ENCODE measurements at places on chromosomes 4 and X.
A peak's percentile ranks its signal among the peaks of the same experiment; 100 is the strongest.

GRCh38 chr4:3807822-3808496 lies 41.8 kb downstream of the ADRA2C start:
- no peaks in the 10 kb centered on the region for H3K27me3 ChIP-seq
- DNase-seq, result peak; percentile 84
- peaks cover 2% of the 10 kb centered on the region for H3K4me1 ChIP-seq
- H3K27ac ChIP-seq, result no peak overlapping the region
- no peaks in the 10 kb centered on the region for H3K36me3 ChIP-seq
- no peak overlapping the region for H3K4me3 ChIP-seq

- no peaks in the 10 kb centered on the region for H3K27me3 ChIP-seq
- H3K36me3 ChIP-seq, result no peaks in the 10 kb centered on the region
- DNase-seq, result peak; percentile 50
- H3K4me1 ChIP-seq, result no peaks in the 10 kb centered on the region
- H3K27ac ChIP-seq, result no peak overlapping the region
Measured at GRCh38 chr4:65798498-65799127, 128.3 kb upstream of the EPHA5 start.

- peak; percentile 64 for DNase-seq
- H3K4me1 ChIP-seq, result no peaks in the 10 kb centered on the region
- H3K4me3 ChIP-seq, result peak overlapping the region; percentile 41
- H3K36me3 ChIP-seq, result no peaks in the 10 kb centered on the region
Measured at GRCh38 chr4:94758700-94759399, 1.1 kb downstream of the BMPR1B start.

DNA sequence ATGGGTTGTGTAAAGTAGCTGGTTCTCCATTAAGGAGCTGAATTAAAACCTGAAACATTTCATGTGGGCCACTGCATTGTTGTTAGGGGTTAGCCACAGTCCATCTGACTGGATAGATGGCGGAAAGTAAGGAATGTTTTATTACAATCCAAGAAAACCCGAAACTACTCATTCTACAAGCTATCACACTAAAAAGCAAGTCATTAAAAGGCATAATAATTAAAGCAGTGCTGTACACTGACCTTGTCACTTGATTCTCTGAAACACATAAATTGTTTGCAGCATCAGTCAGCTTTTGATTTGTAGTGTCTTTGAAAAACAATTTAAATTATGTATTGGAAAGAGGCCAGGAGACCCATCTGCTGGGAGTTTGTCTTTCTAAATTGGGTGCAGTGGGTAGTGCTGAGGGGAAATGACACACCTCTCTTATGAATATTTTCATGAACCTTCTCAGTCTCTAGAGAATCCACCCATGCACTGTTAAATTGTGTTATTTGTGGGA lies 75.7 kb upstream of the ANK2 start:
- no peak for DNase-seq
- no peaks in the 10 kb centered on the region for H3K4me1 ChIP-seq

GRCh38 chr4:48162162-48162561 lies 28.1 kb upstream of the TXK start:
- H3K4me1 ChIP-seq, result no peaks in the 10 kb centered on the region
- no peak for DNase-seq
- H3K36me3 ChIP-seq, result no peaks in the 10 kb centered on the region
- H3K4me3 ChIP-seq, result no peak overlapping the region
- H3K27ac ChIP-seq, result no peak overlapping the region

DNA sequence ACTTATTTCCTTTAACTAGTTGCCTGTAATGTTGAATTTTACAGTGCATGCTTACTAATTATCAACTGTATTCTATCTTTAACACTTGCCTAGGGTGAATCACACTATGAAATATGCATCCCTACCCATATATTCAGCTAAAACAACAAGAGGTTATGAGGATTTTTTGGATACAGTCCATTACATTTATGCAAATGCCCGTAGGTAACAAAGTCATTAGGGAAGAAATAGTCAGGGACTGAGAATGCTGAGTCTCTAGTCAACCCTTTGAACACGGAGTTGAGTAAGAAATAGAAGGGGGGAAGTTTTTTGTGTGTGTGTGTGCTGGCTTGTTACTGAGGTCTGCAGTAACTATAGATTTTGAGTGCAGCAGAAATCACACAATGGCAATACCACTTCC lies 26.1 kb upstream of the CBLL2 start:
- H3K27me3 ChIP-seq, result no peaks in the 10 kb centered on the region
- H3K4me3 ChIP-seq, result no peak overlapping the region
- no peak for DNase-seq

DNA sequence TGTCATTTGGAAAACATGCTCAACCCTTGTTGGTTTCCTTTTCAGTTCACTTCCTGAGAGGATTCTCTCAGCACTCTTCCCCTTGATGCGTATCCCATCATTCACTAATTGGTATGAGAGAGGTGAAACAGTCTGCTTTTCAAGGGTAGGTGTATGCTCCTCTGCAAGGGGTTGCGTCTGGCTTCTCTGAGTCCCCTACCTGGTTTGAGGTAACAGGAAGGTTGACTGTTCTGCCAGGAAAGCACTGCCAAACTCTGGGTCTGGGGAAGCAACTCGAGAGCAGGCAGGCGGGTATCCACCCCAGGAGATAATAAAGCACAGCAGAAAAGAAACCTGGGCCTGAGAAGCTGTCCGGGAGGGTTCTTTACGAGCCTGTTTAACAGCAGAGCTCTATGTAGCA lies 101.2 kb downstream of the SHROOM4 start:
- no peak for DNase-seq
- no peak overlapping the region for H3K27ac ChIP-seq
- H3K4me1 ChIP-seq, result peaks cover 2% of the 10 kb centered on the region
- H3K36me3 ChIP-seq, result no peaks in the 10 kb centered on the region
- no peak overlapping the region for H3K4me3 ChIP-seq

DNA sequence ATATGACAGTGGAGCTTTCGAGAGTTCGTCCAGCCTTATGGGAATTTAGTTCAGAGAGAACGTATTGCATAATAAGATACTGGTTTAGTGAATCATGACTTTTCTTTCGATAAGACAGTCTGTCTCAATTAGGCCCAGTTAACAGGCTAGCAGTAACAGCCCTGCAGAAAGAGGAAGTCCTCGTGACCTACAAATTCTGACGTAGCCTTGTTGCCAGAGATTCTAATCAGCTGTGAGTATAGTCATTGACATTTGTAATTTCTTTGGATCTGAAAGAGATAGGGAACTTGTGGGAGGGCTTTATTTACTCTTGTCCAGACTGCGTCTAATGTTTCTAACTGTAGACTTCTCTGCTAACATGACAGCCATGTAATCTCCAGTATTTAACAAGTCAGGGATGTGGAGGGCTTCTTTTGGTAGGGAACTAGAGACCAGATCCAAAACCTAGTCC lies 15.8 kb downstream of the ART3 start:
- no peaks in the 10 kb centered on the region for H3K4me1 ChIP-seq
- DNase-seq, result peak; percentile 7
- no peak overlapping the region for H3K4me3 ChIP-seq
- no peaks in the 10 kb centered on the region for H3K36me3 ChIP-seq
- no peaks in the 10 kb centered on the region for H3K27me3 ChIP-seq
- no peak overlapping the region for H3K27ac ChIP-seq

GRCh38 chr4:63211375-63211774 lies 1197.9 kb downstream of the TECRL start:
- no peak overlapping the region for H3K27ac ChIP-seq
- H3K4me3 ChIP-seq, result no peak overlapping the region
- H3K36me3 ChIP-seq, result no peaks in the 10 kb centered on the region

GRCh38 chr4:42284030-42284429 lies 113.3 kb upstream of the SHISA3 start:
- H3K36me3 ChIP-seq, result no peaks in the 10 kb centered on the region
- H3K4me1 ChIP-seq, result no peaks in the 10 kb centered on the region
- H3K4me3 ChIP-seq, result no peak overlapping the region
- DNase-seq, result no peak
- no peaks in the 10 kb centered on the region for H3K27me3 ChIP-seq
- no peak overlapping the region for H3K27ac ChIP-seq

DNA sequence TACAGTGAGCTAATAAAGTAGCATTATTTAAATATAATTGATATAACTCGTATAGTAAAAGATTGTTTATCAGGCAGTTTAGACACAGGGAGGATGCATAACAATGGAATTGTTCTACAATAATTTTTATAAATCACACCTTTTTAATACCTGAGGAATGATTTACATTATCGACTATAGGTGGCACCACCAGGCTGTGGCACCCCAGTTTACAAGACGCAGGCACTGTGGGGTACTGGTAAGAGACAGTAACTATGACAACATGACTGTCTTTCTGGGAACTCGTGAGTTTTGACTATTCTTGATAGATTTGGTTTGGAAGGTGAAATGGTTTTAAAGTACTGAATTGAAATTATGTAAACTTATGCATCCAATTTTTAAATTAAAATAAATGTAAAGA lies 27.1 kb upstream of the STBD1 start:
- no peak for DNase-seq
- H3K4me1 ChIP-seq, result no peaks in the 10 kb centered on the region

DNA sequence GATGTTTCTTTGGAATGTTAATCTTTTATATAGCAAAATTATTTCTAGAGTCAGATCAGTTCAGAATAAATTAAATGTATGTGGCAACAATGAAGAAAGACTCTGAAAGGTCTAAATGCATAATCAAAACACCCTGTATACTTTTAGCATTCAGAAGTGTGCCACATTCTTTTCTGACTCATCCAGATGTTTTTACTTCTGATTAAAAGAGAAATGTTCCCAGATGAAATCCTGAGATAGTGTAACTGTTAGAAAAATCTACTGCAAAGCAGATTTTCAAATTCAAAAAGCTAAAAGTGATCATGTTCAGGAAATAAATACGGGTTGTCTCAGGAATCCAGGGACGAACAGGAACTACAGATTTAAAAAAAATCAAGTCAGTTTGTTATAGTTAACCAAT lies 241.4 kb downstream of the GRIA3 start:
- no peaks in the 10 kb centered on the region for H3K27me3 ChIP-seq
- H3K4me1 ChIP-seq, result no peaks in the 10 kb centered on the region
- no peak for DNase-seq
- no peak overlapping the region for H3K4me3 ChIP-seq
- H3K36me3 ChIP-seq, result no peaks in the 10 kb centered on the region

GRCh38 chr4:73901031-73901430 lies 31.8 kb downstream of the CXCL1 start:
- H3K4me3 ChIP-seq, result no peak overlapping the region
- H3K4me1 ChIP-seq, result no peaks in the 10 kb centered on the region
- no peaks in the 10 kb centered on the region for H3K36me3 ChIP-seq

DNA sequence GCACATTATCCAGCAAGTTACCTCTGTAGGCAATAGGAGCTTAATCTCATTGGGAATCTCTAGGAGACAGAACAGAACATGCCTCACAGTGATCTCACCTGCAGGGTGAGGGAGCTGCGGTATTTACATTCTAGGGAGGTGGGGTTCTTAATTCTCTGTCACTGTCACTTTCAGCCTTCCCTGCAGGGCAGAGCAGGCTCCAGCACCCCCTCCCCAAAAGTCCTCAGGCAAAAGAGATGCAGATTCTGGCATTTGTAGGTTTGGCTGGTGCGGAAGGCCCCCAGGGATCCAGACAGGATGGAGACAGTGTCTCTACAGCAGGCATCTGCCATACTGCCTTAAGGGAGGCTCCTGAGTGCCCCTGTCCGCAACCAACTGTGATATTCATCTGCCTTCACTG lies 166.4 kb upstream of the ATP6AP2 start:
- DNase-seq, result peak; percentile 85
- no peak overlapping the region for H3K27ac ChIP-seq
- no peaks in the 10 kb centered on the region for H3K36me3 ChIP-seq
- no peak overlapping the region for H3K4me3 ChIP-seq
- H3K4me1 ChIP-seq, result no peaks in the 10 kb centered on the region

GRCh38 chr4:183919141-183919540 lies 14.0 kb downstream of the STOX2 start:
- H3K27me3 ChIP-seq, result no peaks in the 10 kb centered on the region
- H3K36me3 ChIP-seq, result no peaks in the 10 kb centered on the region
- no peak overlapping the region for H3K27ac ChIP-seq
- no peak overlapping the region for H3K4me3 ChIP-seq

DNA sequence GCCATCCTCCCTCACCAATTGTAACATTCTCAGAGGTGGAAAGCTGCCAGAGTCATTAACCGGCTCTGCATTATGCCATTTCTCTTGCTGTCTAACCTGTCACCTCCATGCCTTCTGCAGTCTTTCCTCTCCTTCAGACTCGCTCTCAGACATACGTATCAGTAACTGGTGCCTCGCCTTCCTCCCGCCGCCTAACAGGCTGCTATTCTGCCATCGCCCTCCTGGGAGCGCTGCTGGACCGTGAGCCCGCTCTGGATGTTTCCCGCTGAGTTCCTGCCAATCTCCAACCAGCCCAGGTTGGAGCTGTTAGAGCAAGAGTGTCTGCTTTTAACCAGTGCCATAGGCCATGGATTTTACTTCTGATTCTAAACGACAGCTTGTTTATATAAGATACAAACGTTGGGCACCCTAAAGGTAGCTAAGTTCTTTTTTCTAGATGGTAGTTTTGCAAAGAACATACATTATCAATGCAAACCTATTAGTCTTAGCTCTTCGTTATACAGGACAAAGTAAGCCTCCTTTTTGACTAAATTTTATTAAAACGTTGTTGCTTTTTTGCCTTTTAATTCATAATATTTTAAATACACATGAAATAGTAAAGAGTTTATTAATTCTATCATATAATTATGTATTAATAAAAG lies 59.5 kb upstream of the NEIL3 start:
- no peak overlapping the region for H3K4me3 ChIP-seq
- H3K36me3 ChIP-seq, result no peaks in the 10 kb centered on the region
- H3K27ac ChIP-seq, result no peak overlapping the region
- DNase-seq, result peak; percentile 78
- H3K4me1 ChIP-seq, result no peaks in the 10 kb centered on the region
- H3K27me3 ChIP-seq, result no peaks in the 10 kb centered on the region

- H3K4me1 ChIP-seq, result no peaks in the 10 kb centered on the region
- H3K27me3 ChIP-seq, result no peaks in the 10 kb centered on the region
- no peaks in the 10 kb centered on the region for H3K36me3 ChIP-seq
- H3K4me3 ChIP-seq, result no peak overlapping the region
- no peak overlapping the region for H3K27ac ChIP-seq
- DNase-seq, result peak; percentile 84
Measured at GRCh38 chr4:72471816-72472215, 97.2 kb downstream of the ADAMTS3 start.

GRCh38 chrX:11206716-11207115 lies 86.5 kb upstream of the AMELX start:
- H3K27ac ChIP-seq, result no peak overlapping the region

GRCh38 chr4:153084980-153085630 lies 119.1 kb upstream of the TRIM2 start:
- no peaks in the 10 kb centered on the region for H3K4me1 ChIP-seq
- no peak overlapping the region for H3K4me3 ChIP-seq
- no peaks in the 10 kb centered on the region for H3K36me3 ChIP-seq
- H3K27ac ChIP-seq, result no peak overlapping the region

DNA sequence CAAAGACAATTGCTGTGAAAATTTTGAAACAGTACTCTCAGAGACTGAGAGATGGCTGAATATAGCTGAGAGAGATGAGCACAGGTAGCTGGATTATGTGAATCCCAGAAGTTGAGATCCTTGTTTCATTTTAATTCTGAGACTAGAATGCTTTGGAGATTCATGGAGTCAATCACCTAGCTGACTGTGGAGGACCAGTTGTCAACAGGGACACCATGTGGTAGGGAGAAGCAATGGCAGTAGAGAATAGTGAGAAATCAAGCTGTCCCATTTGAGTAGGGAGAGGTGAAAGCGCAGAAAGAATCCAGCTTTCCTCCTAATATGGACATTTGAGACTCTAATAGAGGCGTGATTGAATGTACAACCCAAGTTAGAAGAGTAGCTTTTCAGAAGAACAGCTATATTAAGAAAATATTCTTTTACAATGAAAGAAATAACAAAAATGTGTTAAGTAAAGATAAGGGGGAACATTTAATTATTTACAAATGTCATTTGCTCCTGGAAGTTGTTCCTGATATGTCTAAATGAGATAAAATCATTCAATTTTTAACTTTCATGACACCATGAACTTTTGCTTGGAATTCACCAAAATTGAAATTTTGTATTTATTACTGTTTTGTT lies 30.3 kb upstream of the GLRB start:
- no peaks in the 10 kb centered on the region for H3K4me1 ChIP-seq
- H3K27me3 ChIP-seq, result no peaks in the 10 kb centered on the region
- no peaks in the 10 kb centered on the region for H3K36me3 ChIP-seq
- H3K4me3 ChIP-seq, result no peak overlapping the region
